SK-N-MC (cell line): ENCODE measurements at places on chromosomes 2 and 18.

DNA sequence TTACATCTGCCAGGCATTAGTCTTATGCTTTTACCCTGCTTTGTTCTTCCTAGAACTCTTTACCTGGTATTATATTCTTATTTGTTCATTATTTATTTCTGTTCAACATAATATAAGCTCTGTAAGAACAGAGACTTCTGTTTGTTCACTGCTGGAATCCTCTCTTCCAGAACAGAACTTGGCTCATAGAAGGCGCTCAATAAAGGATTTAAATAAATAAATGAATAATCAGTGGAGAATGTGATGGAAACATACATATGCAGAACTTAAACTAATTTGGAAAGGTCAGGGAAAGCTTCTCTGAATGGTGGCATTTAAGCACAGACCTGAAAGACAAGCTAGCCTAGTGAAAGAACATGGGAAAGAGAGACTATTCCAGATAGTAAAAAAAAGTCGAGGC lies 24.3 kb downstream of the NCKAP1 start:
- no peak for DNase-seq

DNA sequence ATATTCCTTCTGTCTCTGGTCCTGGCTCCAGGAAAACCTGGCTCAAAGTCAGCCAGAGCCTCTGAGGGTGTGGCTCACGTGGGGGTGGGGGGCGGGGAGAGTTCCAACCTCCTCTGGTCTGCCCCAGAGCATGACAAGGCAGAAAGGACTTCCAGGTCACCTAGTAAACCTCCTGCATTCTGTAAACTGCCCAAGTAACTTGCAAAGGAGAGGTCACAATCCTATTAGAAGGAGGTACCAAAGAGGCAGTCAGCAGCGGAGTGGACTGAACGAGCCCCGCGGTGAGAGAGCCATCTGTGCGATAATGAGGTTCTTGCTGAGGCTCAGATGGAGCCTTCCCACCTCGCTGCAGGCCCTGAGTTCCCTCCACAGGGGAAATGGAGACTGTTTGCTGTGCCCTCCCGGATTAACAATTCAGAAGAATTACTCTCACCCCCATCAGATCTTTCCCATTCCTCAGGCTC lies 58.9 kb upstream of the GATA6 start:
- no peak for DNase-seq

DNA sequence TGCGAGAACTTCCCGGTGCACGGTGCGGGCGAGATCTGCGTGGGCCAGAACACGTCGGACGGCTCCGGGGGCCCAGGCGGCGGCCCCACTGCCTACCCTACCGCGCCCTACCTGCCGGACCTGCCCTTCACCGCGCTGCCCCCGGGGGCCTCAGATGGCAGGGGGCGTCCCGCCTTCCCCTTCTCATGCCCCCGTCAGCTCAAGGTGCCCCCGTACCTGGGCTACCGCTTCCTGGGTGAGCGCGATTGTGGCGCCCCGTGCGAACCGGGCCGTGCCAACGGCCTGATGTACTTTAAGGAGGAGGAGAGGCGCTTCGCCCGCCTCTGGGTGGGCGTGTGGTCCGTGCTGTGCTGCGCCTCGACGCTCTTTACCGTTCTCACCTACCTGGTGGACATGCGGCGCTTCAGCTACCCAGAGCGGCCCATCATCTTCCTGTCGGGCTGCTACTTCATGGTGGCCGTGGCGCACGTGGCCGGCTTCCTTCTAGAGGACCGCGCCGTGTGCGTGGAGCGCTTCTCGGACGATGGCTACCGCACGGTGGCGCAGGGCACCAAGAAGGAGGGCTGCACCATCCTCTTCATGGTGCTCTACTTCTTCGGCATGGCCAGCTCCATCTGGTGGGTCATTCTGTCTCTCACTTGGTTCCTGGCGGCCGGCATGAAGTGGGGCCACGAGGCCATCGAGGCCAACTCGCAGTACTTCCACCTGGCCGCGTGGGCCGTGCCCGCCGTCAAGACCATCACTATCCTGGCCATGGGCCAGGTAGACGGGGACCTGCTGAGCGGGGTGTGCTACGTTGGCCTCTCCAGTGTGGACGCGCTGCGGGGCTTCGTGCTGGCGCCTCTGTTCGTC lies 1.7 kb downstream of the FZD7 start:
- DNase-seq: no peak

GRCh38 chr2:105617631-105618350 lies 126.9 kb upstream of the NCK2 start:
- no peak for DNase-seq

DNA sequence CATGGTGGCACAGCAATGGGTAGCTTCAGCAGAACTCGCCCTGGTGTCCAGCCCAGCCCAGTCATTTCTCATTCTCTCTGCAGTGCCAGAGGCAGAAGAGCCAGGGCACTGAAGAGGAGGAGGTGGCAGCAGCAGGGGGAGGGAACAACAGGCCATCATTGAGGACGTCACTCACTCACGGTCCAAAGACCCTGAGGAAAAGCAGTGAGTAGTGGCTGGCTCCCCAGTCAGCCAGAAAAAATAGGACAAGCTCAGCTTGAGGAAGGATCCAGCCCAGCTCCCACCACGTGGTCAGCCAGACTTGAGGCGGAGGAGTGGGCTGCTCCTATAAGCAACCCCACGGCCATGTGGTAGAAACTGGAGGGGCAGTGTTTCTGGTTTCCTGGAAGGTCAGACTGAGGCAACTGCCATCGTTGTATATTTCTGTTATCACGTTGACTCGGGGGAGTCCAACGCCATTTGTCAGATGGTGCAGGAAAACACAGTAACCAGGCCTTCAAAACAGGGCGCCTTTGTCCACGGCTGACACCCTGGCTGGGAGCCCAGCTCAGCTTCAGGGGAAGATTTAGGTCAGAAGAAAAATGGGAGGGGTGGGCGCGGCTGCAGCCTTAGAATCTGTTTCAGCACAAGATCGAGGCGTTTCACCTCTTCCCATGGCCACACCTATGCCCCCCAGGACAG lies 19.0 kb upstream of the TMEM247 start:
- DNase-seq: no peak
